H7 (cell line): ENCODE measurements at places on chromosomes 5 and 9. TPM values are rescaled to one million over a fixed set of nuclear protein-coding genes. Genes with fewer than 3 reads are reported as not detected.

Gene LECT2
- not detected in 2 replicates for total RNA-seq

Gene ORM2
- 1.2 and 2.2 TPM in 2 replicates for total RNA-seq

Gene PPP3R2
- total RNA-seq = not detected in 2 replicates

Gene MSMP
- not detected in 2 replicates for total RNA-seq

Gene GLDC
- total RNA-seq = 66.8 and 76.7 TPM in 2 replicates

Gene FAM221B
- total RNA-seq = not detected in 2 replicates

Gene HSD17B3
- total RNA-seq = 0.24 TPM in 1 of 2 replicates, not detected in the other

Gene DPH7
- total RNA-seq = 41.8 and 49.1 TPM in 2 replicates

Gene CDH18
- 0.10 TPM in 1 of 2 replicates, not detected in the other for total RNA-seq

Gene GRIA1
- total RNA-seq = 0.28 and 0.44 TPM in 2 replicates

Gene TTC1
- total RNA-seq = 57.4 and 62.0 TPM in 2 replicates

Gene SGCD
- total RNA-seq = 0.04 TPM in 1 of 2 replicates, not detected in the other

Gene FAM151B
- not detected in 2 replicates for total RNA-seq

Gene RNF183
- total RNA-seq = 0.78 TPM in 1 of 2 replicates, not detected in the other

Gene ZNF879
- total RNA-seq = 2.0 and 2.5 TPM in 2 replicates

Gene RBM22
- total RNA-seq = 35.2 and 39.6 TPM in 2 replicates

Gene TAF11L5
- not detected in 2 replicates for total RNA-seq

Gene PDLIM4
- 4.7 and 11.2 TPM in 2 replicates for total RNA-seq

Gene FOXD1
- 2.5 and 2.6 TPM in 2 replicates for total RNA-seq

Gene ABLIM3
- total RNA-seq = 0.03 TPM in 1 of 2 replicates, not detected in the other

Gene PCDH12
- total RNA-seq = 0.10 TPM in 1 of 2 replicates, not detected in the other

Gene DAB2
- total RNA-seq = 2.7 and 3.7 TPM in 2 replicates

Gene CSNK1A1
- total RNA-seq = 220 and 262 TPM in 2 replicates

Gene EIF4E1B
- total RNA-seq = 0.33 and 0.97 TPM in 2 replicates
